GM12878 (cell line): ENCODE measurements at places on chromosomes 2 and 18.

DNA sequence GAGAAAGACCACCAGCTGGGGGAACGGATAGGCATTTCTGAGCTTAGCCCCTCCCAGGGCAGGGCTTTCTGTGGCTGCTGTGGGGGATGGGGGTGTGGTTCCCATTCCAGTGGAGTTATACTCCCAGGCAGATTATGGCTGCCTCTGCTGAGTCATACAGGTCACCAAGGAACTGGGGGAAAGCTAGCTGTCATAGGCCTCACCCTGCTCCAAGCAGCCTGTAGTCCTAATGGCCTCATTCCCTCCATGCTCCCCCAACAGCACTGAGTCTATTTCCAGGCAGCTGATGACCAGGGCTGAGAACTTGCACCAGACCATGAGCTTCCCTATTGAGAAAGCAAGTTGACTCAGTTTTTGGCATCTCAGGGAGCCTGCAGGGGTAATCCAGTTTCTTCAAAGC lies 87.1 kb downstream of the GPR39 start:
- H3K36me3 ChIP-seq = no peaks in the 10 kb centered on the region
- no peak for DNase-seq
- H3K27ac ChIP-seq = no peak overlapping the region
- no peaks in the 10 kb centered on the region for H3K27me3 ChIP-seq
- H3K4me1 ChIP-seq = no peaks in the 10 kb centered on the region
- no peak overlapping the region for H3K4me3 ChIP-seq

- no peaks in the 10 kb centered on the region for H3K27me3 ChIP-seq
- no peak overlapping the region for H3K27ac ChIP-seq
- DNase-seq = no peak
- no peak overlapping the region for H3K4me3 ChIP-seq
- H3K4me1 ChIP-seq = no peaks in the 10 kb centered on the region
Measured at GRCh38 chr18:44943311-44943881, 262.7 kb downstream of the SETBP1 start.

DNA sequence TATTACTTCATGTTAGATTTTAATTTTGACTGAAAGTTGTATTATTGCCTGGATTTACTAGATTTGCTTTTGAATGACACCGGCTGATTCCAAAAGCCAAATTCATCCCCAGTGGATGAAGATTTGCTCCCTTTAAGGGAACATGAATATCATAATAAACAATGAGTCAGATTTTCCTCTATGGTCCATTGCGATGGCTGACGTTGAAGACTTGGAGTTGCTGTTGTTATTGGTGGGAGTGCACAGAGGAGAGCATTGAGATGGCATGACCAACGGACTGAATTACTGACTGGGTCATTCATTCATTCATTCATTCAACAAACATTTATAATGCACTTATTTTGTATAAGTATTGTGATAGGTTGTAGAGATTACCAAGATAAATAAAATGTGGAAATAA lies 33.4 kb upstream of the LYPD1 start:
- no peak overlapping the region for H3K27ac ChIP-seq
- DNase-seq = no peak
- no peak overlapping the region for H3K4me3 ChIP-seq
- H3K36me3 ChIP-seq = no peaks in the 10 kb centered on the region
- H3K27me3 ChIP-seq = no peaks in the 10 kb centered on the region

- H3K36me3 ChIP-seq = no peaks in the 10 kb centered on the region
- no peaks in the 10 kb centered on the region for H3K4me1 ChIP-seq
- no peak overlapping the region for H3K4me3 ChIP-seq
- H3K27me3 ChIP-seq = 0 out of 2 replicates have a peak, but pooled peaks cover 4% of the 10 kb centered on the region
- no peak for DNase-seq
- no peak overlapping the region for H3K27ac ChIP-seq
Measured at GRCh38 chr2:208489687-208490086, 83.1 kb downstream of the PTH2R start.
